Activated T-helper 1 cell treated with anti-CD3 and anti-CD28 coated beads, Interleukin-2, amount 50 U/mL, for 16 hours (primary cell): ENCODE measurements at places on chromosomes 11 and 22.

DNA sequence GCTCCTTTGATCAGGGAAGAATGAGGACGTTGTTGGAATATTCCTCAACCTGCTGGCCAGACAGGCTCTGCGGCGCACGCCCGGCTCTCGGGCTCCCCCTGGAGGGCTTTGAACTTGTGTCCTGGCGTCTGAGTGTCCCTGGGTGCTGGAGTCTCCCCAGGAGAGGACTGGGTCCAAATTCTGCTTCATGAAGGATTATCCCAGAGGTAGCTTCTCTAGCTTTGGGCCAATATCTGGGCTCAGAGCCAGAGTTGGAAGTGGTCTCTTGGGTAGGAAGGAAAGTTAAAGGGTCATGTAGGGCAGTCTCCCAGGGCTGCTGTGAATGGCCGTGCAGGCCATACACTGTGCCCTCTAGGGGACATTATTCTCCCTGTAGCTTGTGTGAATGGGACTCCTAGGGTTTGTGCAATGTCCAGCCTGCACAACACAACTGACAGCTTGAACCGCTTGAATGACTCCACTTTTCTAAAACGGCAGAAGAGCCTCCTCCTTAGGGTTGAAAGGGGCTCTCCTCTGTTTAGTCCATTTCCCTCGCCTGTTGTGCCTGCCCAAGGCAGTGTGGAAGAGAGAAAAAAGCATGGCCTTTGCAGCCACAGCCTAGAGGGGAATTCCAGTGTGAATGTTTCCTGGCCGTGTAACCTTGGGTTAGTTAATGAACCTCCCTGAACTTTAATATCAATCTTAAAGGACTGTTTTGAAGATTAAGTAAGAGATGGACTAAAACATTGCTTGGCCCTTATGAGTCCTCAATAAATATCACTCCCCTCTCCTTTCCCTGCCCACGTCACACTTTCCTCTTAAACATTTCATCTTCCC, 111.2 kb upstream of the THY1 start:
- DNase-seq, result peak; percentile 7

DNA sequence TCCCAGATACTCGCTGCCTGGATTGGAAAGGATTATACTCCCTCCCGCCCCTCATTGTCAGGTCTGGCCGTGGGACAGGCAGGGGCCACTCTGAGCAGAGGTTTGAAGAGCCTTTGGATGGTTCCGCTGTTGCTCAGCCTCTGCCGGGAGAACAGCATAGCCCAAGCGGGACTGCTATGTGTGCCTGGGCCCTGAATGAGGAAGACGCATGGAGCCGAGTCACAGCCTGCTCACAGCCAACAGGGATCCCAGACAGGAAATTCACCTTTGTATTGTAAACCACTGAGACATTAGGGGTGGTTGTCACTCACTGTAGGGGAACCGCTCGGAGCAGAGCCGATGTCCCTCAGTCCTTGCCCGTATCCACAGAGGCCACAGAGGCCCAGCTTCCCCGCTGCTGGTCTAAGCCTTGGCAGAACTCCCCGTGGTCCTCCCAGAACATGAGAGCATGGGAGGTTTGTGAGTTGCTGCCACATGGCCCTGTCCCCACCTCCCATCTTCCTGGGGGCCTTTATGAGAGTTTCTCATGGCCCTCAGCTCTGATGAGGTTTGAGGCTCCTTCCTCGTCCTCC, 10.7 kb upstream of the FAM118A start:
- no peak for DNase-seq

GRCh38 chr22:19827341-19828034, 27.2 kb downstream of the GNB1L start:
- DNase-seq, result no peak

DNA sequence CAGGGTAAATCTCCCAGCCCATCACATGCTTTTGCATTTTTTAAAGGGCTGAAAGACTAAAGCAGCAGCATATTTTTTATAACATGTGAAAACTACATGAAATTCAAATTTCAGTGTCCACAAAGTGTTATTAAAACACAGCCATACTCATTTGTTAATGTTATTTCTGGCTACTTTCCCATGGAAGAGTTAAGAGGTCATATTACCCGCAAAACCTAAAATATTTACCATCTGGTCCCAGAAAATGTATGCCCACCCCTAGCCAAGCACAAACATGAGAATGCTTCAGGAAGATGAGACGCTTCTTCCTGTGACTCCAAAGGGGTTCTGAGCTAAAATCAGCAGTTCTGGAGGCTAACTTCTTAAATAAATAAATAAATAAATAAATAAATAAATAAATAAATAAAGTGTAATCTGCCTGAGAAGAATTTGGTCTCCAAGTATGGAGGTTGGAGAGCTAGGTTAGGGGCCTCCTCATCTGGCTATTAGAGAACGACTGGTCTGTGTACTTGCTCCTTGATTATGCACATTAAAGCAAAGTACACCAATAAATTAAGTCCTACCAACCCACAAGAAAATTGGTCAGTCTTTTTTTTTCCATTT, 9.7 kb downstream of the IMMP1L start:
- no peak for DNase-seq

DNA sequence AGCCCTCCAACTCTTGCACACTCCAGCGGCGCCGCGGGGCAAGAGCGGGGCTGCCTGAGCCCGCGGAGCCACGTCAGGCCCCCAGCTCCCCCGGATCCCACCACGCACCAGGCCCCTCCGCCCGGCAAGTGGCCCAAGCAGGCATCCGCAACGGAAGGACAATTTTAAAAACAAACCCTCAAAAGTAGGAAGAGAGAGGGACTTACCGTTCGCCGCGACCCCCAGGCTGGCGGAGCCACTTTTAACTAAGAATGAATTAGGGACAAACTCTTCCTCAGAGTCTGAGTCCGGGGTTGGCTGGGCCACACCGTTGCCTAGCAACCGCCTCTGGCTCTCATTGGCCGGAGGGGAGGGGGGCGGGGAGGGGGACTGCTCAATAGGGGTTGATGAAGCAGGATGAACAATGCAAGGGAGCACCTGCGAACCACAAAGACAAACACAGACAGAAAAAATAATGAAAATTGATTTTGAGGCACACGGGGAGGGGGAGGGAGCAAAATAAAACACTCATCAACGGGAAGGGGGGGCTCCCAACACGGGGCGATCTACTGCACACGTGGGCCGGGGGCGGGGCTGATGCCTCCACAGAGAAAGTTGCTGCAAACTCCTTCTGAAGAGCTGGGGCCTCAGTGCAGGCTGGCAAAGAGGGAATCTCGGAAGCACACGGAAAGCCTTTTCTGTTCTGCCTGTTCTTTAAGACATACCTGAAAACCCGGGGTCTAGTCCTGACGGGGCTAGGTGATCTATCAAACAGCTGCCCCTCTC, 387.5 kb upstream of the NARS2 start:
- no peak for DNase-seq

DNA sequence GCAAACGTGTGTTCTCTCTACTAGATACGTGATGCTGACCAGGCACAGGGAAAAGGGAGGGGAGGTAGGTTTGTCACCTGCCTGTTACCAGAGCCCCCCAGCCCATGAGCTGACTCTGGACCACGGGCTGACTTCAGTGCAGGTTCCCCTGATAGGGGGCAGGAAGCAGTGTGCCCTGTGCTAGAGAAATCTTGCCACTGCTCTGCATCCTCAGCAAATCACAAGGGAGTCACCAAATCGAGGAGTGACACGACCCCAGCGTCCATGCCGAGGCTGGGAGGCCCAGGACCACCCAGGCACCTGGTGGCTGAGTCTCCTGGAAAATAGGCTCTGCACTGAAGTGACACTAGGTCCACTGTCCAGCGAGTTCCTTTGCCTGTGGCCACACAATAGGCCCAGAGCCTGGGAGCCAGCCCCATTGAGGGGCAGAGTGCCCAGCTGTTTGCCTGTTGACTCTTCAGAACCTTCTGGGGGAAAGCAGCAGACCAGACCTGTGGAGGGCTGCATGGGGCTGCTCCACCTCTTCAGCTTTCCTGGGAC, 99.3 kb downstream of the CTTN start:
- DNase-seq, result no peak

DNA sequence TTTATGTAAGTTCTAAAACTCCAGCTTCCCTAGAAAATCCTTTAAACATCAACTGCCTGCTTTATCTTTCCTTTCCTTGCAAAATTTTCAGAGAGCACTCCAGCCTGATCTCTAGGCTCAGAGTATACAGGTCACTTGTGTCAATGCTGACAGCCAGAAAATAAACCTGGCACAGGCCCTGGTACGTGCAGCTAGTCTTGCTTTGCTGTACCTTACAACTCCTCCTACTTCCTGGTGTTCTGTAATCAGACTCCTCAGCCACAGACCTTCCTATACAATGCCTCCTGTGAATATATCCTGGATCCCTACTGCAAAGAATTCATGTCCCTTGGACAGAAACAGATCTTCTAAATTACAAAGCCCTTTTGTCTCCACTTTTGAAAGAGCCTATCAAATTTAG, 24.2 kb upstream of the TMEM123 start:
- DNase-seq, result no peak

DNA sequence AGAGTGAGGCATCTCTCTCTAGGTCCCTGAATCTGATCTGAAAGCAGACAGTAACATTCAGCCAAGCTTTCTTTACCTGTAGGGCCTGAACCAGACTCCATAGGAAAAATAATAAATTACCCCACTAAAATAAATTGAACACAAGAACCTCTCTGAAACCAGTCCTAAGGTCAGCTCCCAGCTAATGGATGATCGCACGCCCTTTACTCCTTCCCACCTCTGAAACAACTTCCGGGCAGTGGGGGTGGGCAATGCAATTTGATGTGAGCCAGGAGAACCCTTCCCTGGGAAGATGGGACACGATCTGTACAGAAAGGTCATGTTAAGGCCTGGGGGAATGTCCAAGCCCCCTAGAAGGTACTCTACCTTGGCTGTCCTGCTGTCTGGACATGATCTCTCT, 71.2 kb downstream of the MICAL3 start:
- DNase-seq, result no peak

- DNase-seq, result no peak
Observed at GRCh38 chr11:77002776-77003175, 31.4 kb upstream of the B3GNT6 start.

DNA sequence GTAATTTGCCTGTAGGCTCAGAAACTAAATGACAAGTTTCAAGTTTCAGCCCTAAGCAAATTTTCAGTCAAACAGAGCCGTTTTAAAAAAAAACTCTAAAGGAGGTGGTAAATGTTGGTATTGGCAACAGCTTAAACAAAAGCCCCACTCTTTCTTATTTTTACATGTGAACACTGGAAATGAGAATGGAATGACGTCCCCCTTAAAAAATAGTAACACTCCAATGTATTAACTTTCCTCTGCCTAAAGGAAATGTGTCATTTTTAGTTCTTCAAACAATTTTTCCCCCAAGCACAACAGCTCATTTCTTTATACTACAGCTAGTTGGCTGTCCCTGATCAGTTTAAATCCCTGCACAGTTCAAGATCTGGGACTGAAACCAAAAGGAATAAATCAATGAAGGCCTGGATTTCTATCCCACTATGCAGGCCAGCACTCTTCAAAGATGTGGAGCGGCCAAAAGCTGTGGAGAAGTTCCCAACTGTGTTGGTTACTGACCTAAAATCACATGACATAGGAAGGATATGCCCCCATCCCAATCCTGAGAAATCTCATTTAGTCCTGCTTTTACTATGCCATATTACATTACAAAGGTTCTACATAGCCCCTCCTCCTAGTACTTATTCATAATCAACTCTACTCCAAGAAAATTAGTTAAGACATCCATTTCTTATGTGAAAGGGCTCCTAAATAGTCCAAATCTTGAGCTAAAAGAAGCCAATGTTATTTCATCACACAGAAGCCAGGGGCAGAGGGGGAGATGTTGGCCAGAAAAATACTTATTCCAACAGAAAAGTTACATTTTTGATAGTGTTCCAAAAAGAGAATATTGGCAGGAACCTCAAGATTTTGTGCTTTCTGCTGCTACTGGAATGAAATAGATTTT, 95.9 kb downstream of the CADM1 start:
- no peak for DNase-seq

- DNase-seq, result no peak
Observed at GRCh38 chr11:69928121-69928520, 108.9 kb upstream of the FGF3 start.

DNA sequence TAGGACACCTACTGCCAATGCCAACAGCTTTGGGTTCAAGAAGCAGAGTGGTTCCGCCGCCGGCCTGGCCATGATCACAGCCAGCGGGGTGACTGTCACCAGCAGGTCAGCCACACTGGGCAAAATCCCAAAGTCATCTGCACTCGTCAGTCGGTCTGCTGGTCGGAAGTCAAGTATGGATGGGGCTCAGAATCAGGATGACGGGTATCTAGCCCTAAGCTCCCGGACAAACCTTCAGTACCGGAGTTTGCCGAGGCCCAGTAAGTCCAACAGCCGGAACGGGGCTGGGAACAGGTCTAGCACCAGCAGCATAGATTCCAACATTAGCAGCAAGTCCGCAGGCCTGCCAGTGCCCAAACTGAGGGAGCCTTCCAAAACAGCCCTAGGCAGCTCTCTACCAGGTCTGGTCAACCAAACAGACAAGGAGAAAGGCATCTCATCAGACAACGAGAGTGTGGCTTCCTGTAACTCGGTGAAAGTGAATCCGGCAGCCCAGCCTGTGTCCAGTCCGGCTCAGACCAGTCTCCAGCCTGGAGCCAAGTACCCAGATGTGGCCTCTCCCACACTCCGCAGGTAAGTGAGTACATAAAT, 115.1 kb downstream of the DBX1 start:
- DNase-seq, result no peak

DNA sequence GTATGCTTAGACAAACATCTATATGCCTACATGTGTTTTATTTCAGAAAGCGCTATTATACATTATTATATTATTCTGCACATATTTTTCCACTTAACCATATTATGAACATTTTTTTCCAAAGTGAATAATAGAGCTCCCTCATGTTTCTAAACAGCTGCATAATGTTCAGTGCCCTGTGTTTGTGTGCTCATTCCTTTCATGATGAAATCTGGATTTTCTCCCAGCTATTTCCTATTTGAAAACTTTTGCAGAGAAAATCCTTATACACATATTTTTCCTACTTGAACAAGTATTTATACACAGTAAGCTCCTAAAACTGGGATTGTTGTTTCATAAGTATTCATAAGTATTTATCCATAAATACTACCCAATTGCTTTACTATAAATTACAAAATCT, 18.1 kb upstream of the RFPL2 start:
- DNase-seq, result no peak

DNA sequence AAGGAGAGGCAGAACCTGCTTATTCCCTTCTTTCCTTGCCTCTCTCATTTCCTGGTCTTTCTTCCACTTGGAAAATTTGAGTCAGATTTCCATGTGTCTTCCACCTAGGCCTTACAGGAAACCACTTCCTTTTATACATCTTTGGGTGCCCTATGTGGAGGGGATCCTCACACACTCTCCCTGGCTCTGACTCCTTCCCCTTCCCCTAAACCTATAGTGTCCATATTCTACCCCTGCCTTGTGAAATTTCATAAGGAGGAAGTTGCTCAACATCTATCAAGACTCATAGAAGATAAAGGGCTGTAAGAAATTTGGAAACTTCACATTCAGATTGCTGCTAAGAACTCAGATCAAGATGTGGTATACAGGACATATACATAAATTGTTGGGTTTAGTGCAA, 20.4 kb downstream of the TUG1 start:
- no peak for DNase-seq

DNA sequence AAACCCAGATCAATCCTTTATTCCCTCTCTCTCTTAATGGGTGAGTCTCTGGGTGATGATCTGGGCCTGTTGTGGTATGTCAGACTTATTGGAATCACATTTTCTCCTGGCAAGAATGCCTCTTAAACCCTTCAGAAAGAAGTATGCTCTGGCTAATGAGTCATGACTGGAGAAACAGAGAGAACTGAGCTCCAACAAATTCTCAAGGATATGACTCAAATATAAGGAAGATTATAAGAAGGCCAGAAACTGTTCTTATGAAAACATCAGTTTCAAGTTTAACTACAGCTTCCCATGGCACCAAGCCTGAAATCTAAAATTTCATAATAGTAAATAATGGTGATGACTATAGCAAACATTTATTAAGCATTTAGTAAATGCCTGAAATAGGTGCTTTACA, 83.9 kb downstream of the OR5AK2 start:
- no peak for DNase-seq
